ENCODE measurements at places on chromosomes 11 and 22. TPM values are rescaled to one million over a fixed set of nuclear protein-coding genes. Genes with fewer than 3 reads are reported as not detected.

- DNase-seq = no peak
Observed at GRCh38 chr22:44610071-44610470, 91.9 kb upstream of the PRR5 start.

DNA sequence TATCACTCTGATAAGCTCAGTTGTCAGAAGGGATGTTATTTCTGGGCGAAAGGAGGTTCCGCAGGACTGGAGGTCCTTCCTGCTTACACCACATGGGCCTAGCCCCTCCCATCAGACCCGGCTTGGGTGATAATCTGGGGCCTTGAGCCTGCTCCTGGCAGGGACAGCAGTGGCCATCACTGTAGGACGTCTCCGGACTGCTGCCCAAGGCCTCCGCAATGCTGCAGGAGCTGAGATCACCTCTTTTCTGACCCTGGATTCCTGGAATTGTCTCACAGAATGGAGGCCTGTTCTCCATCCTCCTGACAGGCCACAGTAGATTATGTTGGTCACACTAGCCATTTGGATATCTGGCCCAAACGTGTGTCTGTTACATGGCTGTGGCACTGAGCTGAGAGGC is 9.2 kb upstream of the BIK start:
- DNase-seq = no peak

- DNase-seq = no peak
Observed at GRCh38 chr11:131402040-131402439, 31.6 kb downstream of the NTM start.

DNA sequence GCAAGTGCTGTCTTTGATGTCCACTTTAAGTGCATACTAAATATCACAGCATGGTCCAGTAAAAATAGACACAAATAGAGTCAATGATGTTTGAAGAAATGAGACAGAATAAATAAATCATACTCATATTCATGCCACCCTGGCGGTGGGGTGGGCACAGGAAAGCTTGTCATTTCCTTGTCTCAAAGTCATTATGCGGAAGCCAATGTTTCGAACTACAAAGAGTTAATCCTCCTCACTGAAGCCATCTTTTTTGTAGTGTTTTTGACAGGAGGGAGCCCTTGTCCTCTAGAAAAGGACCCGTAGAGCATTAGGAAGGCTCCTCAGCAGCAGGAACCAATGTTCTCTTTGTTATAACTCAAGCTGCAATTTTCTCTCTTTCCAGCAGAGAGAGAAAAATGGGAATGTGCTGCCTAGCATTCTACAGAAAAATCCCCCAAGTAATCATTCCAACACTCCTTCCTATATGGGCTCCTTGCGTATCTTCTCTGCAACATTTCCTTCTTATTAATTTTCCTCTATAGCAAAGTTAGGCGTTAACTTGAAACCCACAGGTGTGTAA is 30.6 kb downstream of the SC5D start:
- DNase-seq = no peak

The MRGPRX4 gene
- polyA plus RNA-seq = not detected

GRCh38 chr11:130831976-130832375 is 84.3 kb downstream of the SNX19 start:
- no peak for DNase-seq

The OR51E1 gene
- not detected for polyA plus RNA-seq

- no peak for DNase-seq
Observed at GRCh38 chr11:85965202-85965601, 103.7 kb downstream of the PICALM start.

DNA sequence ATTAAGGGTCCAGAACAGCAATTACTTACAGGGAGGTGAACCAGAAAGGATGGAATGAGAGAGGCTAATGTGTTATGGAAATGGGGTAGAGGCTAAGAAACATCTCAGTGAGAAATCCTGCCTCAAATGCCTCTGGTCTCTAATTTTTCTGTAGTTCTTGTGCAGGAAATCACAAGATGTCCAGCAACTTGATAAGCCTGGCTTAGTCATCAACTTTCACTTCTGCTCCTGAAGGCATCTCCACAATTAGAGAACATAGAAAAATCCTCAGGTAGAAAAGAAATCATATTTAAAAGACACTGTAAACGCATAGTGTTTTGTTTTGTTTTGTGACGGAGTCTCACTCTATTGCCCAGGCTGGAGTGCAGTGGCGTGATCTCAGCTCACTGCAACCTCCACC is 18.7 kb downstream of the MRGPRX4 start:
- DNase-seq = no peak

DNA sequence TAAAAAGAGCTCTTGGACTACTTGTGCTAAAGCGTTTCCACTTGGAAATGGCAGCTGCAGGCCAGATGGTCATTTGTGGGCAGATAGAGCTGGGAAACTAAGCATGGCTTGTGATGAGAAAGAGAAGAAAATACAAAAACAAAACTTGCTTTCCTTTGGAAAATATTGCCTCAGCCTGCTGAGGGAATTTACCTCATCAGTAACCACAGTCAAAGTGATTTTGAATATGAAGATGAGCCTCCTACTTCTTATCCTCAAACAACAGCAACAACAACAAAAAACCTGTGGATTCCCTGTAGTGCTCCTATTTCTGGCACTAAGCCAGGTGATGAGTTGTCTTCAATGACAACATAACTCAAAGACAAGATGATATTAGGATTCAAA is 62.7 kb upstream of the FIBIN start:
- DNase-seq = no peak

The PDHX gene
- 14.3 TPM for polyA plus RNA-seq

- no peak for DNase-seq
Observed at GRCh38 chr11:19091366-19091765, 25.6 kb upstream of the ZDHHC13 start.

GRCh38 chr11:69141742-69142141 is 14.0 kb upstream of the SMIM38 start:
- DNase-seq = no peak

The GRIA4 gene
- polyA plus RNA-seq = not detected

The MS4A6E gene
- not detected for polyA plus RNA-seq

- DNase-seq = no peak
Observed at GRCh38 chr11:2743427-2744110, 43.8 kb upstream of the KCNQ1OT1 start.

- no peak for DNase-seq
Observed at GRCh38 chr22:33658775-33659174, 261.5 kb downstream of the LARGE1 start.

DNA sequence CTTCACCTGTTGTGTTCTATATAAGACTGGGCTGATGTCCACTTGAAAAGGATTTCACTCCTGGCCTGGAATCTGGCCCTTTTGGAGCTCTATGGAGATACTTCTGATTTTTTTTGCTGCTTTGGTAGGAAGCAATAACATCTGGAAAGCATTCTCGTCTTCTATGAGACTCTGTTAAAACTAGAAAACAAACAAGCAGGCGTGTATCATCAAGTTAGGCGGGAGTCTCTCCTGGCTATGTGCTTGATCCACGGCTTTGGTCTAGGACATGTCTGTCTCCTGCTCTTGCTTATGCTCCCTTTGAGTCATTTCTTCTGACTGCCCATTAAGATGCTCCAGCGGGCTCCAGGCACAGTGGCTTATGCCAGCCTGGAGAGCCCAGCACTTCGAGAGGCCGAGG is 121.4 kb upstream of the TTC12 start:
- DNase-seq = no peak

GRCh38 chr11:63699896-63700295 is 18.6 kb downstream of the RTN3 start:
- DNase-seq = no peak

The LSP1 gene
- 338 TPM for polyA plus RNA-seq

- no peak for DNase-seq
Observed at GRCh38 chr11:110345743-110346142, 49.3 kb upstream of the RDX start.

- DNase-seq = no peak
Observed at GRCh38 chr11:102293873-102294601, 23.2 kb upstream of the BIRC3 start.

The ZNF214 gene
- not detected for polyA plus RNA-seq

DNA sequence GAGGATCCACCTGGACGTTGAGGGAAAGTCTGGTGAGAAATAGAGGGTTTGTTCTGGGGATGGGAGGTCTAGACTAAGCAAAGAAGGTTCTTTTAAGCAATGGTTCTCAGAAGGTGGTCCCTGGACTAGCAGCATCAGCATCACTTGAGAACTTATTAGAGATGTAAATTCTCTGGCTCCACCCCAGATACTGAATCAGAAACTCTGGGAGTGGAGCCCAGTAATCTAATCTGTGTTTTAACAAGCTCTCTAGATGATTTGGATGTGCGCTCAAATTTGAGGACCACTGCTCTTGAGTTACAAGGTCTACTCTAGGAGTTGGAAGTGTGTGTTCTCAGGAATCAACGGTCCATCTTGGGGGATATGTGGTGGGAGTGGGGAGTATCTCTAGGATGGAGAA is 3.3 kb upstream of the ABCG4 start:
- DNase-seq = no peak

GRCh38 chr11:109769858-109770257 is 323.3 kb upstream of the ZC3H12C start:
- DNase-seq = no peak

The ANO1 gene
- not detected for polyA plus RNA-seq
